Inflammatory macrophage treated with lipopolysaccharide for 1 hour (primary cell): ENCODE measurements at places on chromosomes 12 and 14.
A peak's percentile ranks its signal among the peaks of the same experiment; 100 is the strongest.

GRCh38 chr14:103302966-103303365 is 31.1 kb upstream of the EIF5 start:
- no peak for DNase-seq

- DNase-seq: no peak
Observed at GRCh38 chr12:14460212-14460841, 94.8 kb downstream of the ATF7IP start.

DNA sequence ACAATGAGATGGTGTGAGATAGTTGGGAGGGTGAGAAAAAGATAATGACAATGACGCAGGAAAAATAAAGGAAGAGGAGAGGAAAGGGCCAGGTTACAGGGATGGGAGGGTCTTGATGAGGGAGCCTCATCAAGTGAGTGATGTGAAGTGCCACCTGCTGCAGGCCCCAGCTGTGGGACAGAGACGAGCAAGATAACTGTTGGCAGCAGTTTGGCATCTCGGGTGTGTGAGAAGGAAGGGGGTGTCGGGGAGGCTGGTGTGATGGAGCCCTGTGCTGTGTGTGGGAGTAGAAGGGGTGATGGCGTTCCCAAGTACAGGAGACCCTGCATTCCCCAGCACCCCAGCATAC is 11.4 kb upstream of the TAC3 start:
- no peak for DNase-seq

DNA sequence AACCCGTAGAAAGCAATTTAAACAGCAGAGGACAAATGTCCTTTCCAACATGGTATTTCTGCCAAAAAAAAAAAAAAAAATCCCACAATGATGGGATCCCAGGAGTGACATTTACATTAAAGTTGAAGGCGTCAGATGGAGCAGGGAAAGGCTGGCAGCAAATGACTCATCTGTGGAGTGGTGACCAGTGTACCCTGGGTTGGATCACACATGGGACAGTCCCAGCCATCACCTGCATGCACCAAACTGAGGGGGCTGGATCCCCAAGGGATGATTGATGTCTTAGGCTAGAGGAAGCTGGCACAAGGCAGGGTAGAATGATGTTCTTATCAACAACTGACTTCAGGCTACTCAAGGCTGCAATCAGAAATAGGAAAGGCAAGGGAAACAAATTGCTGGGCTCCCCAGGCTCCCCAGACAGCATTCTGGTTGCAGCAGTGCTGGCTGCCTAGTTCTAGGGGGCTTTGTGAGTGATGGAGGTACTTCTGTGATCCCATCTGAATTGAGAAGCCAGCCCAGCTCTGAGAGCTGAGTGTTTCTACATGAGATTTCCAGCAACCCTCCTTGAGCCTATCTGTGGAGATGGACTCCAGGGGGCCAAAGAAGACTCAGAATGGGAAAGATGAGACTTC is 117.9 kb downstream of the DPF3 start:
- no peak for DNase-seq

- no peak for DNase-seq
Observed at GRCh38 chr12:31118347-31119191, 44.9 kb downstream of the DDX11 start.

GRCh38 chr14:101025131-101025530 is 121.6 kb upstream of the RTL1 start:
- no peak for DNase-seq

DNA sequence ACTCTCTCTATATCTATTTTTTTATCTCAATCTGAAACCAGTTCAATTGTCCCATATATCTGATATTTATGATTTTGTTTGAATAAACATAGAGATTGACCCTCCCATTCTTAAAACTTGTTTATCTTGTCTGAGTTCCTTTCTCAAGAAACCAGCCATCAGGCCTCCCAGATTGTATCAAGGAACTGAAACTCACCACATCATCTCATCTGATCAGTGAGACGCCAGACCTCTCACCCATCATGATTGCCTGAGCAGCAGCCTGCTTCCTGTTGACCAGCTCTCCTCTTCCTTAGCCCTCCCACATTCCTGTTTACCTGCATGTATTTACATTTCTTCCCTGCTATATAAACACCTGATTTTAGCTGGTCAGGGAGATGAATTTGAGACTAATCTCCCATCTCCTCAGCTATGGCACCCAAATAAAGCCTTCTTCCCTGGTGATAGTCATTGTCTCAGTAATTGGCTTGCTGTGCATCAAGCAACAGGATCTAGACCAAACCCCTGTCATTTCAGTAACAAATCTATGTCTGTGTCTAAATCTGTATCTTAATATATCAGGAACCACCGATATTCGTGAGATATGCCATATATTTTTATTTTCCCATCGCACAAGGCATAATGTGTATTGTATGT is 323.6 kb downstream of the TMTC2 start:
- no peak for DNase-seq

DNA sequence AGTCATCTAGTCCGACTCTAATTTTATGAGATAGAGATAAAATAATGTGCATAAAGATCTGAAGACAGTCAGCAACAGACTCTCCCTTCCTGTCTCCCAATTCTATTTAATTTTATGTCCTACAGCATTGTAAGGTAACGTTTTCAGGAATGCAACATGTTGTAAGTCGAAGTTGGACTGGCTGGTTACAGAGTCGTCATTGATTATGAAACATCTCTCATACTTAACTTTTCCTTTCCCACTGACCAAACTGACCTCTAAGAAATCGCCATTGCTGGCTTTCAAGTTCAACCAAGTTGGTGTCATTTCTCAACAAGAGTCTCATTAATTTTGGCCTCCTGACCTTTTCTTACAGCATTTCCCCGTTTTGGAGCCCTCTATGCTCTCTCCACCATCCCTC is 4.9 kb upstream of the RIC8B start:
- no peak for DNase-seq

DNA sequence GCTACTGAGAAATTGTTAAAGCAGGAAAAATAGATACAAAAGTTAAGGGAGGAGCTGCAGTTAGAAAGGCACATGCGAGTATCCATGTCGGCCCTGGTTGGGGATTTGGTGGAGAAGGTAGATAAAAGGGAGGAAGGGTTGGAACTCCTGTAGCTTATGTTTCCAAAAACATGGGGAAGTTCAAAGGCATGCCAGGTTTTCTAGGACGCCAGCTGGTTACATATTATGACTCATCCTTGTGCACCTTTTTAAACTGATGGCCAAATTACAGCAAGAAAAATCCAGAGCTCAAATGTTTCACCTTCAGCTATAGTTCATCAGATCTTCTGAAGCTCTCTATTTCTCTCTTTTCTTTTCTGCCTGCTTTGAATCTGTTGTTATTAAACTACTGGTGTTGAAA is 13.2 kb upstream of the MAP4K5 start:
- no peak for DNase-seq

GRCh38 chr12:119659289-119659897 is 8.5 kb upstream of the PRKAB1 start:
- peak; percentile 33 for DNase-seq

DNA sequence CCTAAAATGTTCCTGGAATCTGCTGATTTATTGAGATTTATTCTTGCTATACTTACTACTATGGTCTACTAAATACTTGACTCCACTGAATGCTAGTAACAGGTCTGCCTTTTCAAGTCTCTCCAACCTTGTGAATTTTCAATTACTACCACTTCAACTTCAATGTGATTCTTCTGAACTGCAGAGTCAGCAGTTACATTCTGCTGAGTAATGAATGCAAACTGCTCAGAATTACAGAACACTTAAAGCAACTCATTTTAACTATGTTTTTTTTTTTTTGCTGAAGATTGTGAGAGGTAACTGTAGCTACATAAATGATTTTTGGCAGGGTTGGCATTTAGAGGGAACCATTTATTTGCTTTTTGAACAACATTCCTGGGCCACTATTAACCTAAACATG is 41.8 kb downstream of the ARF6 start:
- DNase-seq: no peak

DNA sequence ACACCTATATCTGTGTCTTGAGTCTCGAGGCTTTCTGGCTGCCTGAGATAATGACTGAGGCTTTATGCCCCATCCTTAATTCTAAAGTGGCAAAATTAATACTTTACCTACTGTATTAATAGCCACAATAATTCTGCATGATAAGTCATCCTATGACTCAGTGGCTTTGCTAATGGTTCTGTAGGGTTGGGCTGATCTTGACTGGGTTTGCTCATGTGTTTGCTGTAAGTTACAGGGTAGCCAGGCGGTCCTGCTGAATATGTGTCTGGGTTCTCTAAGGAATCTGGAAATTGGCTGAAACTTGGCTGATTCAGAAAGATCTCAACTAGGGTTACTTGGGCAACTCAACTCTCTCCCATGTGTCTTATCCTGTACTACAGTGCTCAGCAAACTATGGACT is 21.7 kb downstream of the MGST1 start:
- no peak for DNase-seq

DNA sequence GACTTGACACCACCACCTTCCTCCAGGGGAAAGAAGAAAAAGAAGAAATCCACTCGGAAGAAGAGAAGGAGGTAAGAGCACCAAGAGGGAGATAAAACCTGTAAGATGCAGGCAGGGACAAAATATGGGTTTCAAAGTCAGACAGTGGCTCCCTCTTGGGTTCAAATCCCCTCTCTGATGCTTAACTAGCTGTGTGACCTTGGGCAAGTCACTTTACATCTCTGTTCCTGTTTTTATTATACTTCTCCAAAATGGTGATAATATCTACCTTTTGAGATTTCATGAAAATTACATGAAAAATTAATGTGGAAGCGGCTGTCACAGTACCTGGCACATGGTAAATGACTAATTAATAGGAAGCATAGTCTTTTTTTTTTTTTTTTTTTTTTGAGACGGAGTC is 64.4 kb upstream of the HSPB8 start:
- DNase-seq: no peak

DNA sequence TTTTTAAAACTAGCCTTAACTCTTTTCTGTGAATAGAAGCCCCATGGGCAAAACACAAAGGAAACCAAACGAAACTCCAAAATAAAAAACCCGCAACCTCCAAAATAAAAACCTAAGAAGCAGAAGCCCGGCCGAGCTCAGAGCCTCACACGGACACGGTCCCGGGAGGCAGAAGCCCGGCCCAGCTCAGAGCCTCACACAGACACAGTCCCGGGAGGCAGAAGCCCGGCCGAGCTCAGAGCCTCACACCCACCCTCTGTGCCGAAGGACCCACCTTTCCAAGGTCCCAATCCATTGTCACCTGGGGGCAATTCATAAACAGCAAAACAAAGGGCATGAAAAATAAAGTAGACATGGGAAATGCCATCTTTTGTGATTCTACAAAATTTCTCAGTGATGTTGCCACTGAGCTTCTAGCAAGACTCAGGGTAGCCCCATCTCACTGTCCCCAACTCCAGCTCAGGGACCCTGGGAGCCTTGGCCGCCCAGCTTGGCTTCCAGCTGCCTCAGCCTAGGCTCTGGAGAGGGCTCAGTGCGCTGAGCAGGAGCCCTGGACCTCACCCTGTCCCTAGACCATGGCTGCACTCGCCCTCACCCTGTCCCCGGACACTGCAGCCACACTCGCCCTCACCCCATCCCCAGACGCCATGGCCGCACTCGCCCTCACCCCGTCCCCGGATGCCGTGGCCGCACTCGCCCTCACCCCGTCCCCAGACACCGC is 82.2 kb downstream of the GALNT9 start:
- no peak for DNase-seq

DNA sequence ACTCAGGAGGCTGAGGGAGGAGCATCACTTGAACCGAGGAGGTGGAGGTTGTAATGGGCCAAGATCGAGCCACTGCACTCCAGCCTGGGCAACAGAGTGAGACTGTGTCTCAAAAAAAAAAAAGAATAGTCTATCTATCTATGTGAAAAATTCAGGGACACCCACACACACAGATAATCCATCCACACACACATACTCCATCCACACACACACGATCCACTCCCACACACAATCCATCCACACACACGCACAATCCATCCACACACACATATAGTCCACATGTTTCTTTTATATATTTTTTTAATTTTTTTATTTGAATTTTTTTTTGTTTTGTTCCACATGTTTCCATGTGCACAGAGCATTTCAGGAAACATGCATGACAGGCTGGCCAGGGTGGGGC is 3.3 kb downstream of the SDS start:
- DNase-seq: no peak

GRCh38 chr12:107654873-107655272 is 30.7 kb upstream of the PWP1 start:
- DNase-seq: no peak

- peak; percentile 19 for DNase-seq
Observed at GRCh38 chr14:37197421-37198272, at the start of gene MIPOL1. Gene MIPOL1 (plus strand): TSS chr14:37197937. CDS start chr14:37247889, 49,952 bp downstream.

GRCh38 chr12:120402217-120402616 is 33.3 kb upstream of the MSI1 start:
- no peak for DNase-seq

GRCh38 chr12:48105321-48105866 is 485 bp downstream of the SENP1 start:
- peak; percentile 35 for DNase-seq

DNA sequence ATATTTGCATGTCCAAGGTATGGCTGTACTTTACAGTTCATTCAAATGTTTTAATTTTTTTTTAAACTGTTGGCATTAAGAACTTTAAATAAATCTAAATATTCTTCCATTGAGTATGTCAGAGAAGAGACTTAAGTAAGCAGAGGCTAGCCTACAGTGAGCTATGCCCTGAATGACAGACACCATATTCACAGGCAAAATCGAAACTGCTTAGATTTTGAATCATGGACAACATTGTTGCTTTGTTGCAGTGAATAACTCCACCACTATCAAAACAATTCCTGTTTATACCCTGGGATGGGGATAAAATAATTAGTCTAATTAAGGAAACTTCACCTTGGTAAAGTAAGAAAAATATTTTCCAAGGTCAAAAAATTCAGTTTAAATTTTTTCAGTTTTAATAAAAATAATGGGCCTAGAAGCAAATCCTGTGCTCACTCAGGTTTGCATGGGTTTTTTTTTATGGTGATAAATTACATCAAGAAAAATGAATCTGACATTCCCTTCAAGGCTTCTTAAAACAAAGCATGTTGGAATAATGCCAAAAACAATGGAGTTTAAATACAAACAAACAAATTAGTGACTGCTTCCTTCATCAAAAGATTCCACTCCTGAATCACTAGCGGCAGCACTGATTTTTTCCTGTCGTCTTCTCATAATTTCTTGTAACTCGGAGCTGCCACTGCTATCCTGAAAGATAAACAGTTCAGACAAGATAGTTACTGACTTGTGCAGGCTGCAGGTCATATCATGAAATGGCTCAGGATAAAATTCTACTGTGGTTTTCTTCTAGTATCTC is 168.2 kb downstream of the EPS8 start:
- no peak for DNase-seq

GRCh38 chr12:110762891-110763290 is 20.2 kb upstream of the PPP1CC start:
- no peak for DNase-seq
